Adrenal gland (tissue), 19 donors: ENCODE measurements at places on chromosomes 3 and 15. TPM values are rescaled to one million over a fixed set of nuclear protein-coding genes. Genes with fewer than 3 reads are reported as not detected.

Gene XCR1
- not detected for total RNA-seq

Gene PLIN1
- total RNA-seq: 0.11 TPM

Gene SUCNR1
- total RNA-seq: 4.9 TPM

Gene SAMD7
- not detected for total RNA-seq

GRCh38 chr3:125310623-125311081 is 64.5 kb downstream of the ZNF148 start:
- no peak for DNase-seq

DNA sequence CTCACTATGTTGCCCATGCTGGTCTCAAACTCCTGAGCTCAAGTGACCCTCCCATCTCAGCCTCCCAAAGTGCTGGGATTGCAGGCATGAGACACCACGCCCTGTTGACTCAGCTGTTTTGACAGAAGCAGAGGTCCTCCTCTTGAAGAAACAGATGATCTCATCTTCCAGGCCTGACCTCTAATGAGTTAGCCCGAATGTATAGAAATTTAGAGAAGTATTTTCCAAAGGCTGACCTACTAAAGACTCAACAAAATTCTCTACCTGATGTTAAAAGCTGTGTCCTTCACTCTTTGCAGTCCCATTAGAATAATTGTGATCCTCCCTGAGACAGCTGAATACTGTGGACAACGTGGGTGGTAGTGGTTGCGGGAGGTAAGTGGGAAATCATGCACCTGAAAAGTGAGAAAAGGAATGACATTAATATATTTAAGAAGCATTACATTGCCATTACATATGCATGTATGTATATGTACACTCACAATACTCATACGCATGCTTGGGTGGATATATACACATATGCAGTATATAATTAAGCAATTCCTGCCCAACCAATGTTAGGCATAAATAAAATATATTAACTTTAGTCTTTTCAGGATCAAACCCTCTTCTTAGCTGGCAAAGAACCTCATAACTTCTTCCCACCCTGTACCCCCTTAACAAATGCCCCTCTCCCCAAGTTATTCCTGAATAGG is 204.6 kb upstream of the NR2F2 start:
- no peak for DNase-seq

DNA sequence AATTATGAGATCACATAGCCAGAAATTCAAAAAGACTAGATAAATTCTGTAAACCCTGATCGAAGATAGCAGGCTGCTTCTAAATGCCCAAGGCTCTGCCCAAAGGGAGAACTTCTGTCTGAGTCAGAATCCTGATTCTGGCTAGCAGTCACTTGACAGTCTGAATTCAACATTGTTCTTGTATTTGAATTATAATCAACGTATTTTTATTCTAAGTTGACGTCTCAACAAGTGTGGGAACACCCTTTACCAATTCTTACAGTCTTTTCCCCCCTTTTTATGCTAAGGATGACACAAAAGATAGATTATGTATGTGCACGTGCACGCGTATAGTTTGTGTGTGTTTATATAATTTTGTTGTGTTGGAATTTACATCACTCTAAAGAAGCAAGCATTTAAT is 552.8 kb downstream of the NAALADL2 start:
- DNase-seq: no peak
